A172 (cell line): ENCODE measurements at places on chromosomes 2 and 18.

DNA sequence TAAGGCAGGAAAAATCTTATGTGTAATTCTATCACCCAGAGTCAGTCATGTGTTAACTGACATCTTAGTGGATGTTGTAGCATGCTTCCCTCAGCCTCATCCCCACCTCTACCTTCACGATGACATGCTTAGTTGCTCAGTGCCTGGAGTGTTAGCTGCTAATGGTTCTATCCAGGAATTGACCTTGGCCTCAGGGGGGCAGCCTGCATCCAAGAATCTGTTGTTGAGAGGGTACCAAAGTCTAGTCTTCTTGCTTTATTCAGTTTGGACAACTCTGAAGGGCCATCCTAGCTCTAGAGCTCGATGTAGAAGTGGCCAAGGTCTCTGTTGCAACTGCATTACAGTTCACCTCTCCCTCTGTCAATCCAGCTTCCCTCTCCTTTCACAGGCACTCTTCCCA lies 61.2 kb downstream of the ACYP2 start:
- DNase-seq, result peak; percentile 51

DNA sequence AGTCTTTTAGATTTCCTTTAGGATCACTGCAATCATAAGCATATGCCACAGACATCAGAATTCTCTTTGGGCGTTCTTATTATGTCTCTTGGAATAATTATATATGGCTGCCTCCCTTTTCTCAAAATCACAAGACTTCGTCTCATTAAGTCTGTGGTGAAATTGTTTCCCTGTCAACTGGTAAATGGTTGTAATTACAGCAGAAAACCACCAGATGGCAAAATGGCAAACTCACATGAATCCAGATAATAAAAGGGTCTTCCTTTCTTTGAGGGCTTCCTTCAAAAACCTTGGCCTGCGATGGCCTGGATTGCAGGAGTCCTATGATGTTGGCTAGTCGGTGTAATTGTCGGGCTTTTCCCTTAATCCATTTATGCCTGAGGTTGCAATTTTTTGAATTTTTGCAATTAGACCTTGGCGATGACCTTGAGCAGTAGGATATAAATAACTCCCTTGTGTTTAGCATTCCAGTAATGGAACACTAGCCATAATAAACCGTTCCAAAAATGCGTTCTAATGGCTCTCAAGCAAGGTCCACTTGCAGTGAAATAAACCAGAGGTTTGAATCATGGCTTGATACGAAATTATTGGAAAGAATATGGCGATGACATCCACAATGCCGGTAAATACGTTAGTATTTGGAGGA lies 656.4 kb downstream of the MBD2 start:
- DNase-seq, result peak; percentile 4

- DNase-seq, result no peak
These were observed 44.4 kb downstream of the FBLN7 start for GRCh38 chr2:112182581-112183034.

DNA sequence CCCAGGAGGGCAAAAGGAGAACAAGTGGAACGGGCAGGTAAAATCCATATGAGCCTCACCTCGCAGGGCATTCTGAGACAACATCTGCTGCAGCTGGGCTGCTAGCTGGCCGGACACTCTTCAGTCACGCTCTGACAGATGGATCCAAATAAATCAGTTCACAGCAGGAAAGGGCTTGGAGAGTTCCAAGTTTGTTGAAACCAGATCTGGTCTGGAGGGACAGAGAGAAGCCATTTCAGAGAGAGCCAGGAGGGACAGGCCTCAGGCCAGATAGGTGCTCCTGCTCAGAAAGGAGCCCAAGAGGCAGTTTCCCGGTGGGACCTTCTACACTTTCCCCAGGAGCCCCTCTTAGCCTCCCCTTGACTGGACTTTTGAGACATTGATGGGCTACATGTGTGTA lies 28.2 kb upstream of the TNP1 start:
- DNase-seq, result no peak

GRCh38 chr2:79686884-79687283 lies 174.0 kb downstream of the CTNNA2 start:
- DNase-seq, result no peak

DNA sequence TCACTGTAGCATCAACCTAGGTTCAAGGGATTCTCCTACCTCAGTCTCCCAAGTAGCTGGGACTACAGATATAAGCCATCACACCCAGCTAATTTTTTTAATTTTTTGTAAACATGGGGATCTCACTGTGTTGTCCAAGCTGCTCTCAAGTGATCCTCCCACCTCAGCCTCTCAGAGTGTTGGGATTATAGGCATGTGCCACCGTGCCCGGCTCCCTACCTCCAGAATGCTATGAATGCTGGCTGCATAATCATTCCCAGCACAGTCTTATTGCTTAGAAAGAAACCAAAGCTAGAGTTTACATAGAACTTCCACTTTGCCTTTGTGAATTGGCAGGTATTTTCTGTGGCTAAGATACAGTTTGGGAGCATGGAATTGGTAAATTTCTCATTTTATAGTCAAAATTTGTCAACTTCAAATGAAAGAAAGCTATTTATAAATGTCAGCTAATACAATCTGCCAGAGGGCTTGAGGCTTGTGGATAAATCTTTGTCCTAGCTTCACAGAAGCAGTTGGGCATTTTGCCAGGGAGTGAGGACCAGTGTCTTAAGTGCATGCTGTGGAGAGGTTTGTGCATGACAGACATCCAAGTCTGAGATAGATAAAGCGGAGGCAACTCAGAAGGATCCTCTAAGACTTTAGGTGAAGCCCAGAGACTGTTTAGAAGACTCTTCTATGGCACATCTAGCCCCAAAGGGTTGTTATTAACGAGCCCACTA lies 175.4 kb downstream of the ANTXR1 start:
- no peak for DNase-seq

DNA sequence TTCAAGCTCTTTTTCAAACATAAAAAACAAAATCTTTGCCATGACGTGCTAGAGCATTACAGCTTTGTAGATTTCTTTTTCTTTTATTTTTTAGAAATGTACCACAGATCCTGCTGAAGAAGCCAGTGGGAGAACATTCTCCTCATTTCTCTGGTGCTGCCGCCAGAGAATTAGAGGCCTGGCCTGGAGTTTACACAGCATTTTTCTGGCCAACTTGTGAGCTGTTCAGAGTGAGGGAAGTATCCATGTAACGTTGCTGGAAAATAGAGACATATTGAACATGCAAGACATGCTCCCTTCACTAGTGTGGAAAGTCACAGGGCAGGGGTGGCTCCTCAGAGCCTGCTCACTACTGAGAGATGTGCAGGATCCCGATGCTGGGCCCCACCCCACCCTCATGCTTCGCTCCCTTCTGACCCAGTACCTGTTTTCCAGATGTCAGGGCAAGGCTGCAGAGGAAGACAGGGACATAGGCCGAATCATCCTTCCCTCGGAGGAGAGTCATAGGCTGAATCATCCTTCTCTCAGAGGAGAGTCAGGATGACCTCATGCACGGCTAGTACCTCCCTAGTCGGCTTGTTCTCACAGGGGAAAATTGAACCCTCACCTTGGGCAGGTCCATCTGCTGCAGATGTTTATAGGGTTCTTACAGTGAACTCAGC lies 298.5 kb downstream of the INSIG2 start:
- DNase-seq, result peak; percentile 72

- no peak for DNase-seq
These were observed 138.0 kb upstream of the ASB18 start for GRCh38 chr2:236402033-236402790.

DNA sequence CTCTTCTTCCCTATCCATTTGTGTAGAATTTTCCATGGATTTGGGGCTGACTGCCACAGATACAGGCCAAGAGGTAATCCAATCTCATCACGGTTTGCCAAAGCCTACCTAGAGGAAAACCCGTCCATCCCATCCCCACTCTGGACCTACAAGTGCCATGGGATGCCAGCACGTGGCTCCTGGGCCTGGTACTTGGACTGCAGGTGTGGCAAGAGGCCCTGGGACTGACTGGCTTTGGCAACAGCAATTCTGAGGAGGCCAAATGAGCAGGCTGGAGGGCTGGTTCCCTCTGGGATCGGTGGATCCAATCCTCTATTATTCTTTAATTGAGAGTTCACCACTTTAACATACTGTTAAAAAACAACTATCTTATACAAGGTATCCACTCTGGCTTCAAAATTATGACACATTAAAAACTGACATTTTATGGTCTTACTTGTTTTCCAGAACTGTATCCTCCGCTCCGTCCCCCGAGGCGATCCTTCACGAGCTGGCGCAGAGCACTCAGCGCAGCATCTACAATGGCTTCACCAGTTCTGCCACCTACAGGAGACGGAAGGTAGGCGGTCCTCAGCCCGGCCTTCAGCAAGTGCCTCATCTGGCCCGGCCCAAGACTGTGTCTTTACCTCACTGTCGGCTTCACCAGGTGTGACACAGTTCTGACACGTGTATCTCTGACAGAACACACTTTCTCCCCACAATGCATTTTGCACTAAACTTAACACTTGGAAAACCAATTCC lies 19.8 kb downstream of the PDIA6 start:
- DNase-seq, result no peak

DNA sequence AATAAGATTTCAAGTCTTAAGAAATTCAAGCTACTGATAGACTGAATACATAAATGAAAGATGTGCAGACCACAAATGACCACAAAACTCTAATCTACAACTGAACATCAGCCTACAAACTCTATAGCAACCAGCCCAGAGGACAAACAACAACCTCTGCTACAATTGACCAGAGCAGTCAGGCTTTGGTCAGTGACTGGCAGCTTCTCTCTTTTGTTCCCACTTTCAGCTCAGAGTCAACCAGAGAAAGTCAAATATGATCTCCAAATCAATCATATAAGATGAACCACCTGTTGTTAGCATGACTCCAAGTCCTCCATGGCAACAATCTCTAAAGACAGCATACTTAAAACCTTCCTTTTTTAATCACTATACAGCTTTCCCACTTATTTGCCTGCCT lies 996.2 kb downstream of the SUCLG1 start:
- DNase-seq, result no peak

DNA sequence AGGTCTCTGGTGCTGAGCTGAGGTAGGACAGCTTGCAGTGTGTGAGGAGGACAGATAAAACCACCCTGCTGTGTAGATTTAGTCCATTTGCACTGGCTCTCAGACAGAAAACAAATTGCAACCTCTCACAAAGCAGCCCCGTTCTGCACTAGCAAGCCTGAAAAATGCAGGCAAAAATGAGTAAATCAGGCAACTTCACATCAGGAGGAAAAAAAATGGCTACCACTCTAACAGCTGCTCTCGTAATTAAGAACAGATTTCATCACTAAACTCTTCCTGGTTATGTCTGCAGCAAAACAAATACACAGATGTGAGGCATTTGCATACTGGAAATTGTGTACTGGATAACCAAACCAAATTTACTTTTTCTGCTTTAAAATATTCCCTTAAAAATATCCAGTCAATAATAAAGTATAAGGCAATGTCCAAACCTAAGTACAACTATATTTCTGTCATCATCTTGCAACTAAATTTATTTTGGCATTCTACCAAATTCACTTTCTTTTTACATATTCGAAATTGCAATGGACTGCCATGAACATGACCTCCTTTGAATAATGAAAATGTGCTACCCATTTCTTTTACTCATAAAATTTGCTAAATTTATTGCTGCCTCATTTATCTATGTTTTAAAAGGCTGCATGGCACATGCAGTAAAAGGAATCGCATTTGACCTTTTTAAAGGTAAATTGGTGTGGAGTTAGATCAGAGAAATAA lies 157.4 kb downstream of the AFF3 start:
- DNase-seq, result no peak

DNA sequence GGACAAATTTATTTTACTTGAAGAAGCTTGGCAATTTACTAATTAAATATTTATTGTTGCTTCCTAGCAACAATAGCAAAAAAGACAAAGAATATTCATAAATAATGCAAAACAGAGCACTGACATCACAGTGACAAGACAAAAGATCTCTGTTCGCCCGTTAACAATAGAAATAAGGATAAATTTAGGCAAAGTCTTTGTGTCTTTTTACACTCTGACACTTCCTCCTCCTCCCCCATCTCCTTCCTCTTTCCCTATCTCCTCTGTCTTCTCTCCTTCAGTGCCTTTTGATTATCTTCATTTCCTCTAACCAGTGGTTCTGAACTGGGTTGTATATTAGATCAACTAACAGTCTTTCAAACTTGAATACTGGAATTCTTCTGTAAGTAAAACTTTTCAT lies 808.4 kb downstream of the ERBB4 start:
- DNase-seq, result no peak

GRCh38 chr2:112121682-112122254 lies 16.4 kb upstream of the FBLN7 start:
- peak; percentile 53 for DNase-seq

- no peak for DNase-seq
These were observed 91.0 kb upstream of the RAB6C start for GRCh38 chr2:129888461-129888860.

DNA sequence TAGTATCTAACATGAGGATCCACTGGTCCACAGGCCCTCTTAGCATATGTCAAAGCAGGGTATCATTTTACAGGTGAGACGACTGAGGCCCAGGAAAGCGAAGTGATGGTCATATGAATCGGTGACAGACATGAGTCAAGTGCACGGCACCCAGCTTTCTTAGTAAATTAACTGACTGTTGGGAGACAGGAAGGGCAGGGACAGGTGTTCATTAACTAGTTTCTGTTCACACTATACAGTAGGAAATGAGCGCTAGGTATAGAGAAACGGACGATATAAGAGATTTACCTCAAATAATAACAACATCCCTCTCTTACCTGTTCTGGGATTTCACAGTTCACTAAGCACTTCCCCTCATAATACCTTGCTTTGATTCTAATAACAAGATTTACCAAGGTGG lies 1.7 kb upstream of the SMARCAL1 start:
- no peak for DNase-seq

DNA sequence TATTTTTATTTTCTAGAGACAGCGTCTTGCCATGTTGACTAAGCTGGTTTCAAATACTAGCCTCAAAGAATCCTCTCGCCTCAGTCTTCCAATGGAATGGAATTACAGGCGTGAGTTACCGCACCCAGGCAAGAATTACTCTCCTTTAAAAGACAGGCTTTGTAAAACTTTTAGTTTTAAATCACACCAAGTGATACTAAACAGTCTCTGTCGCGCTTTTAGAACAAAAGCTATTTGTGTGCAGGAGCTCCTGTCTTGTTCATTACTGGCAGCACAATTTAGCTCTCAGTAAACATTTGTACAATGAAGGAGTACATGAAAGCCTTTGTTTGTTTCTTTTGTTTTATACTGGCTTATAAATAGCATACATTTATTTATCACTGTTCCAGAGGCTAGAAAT lies 1719.2 kb upstream of the PIK3C3 start:
- DNase-seq, result no peak

DNA sequence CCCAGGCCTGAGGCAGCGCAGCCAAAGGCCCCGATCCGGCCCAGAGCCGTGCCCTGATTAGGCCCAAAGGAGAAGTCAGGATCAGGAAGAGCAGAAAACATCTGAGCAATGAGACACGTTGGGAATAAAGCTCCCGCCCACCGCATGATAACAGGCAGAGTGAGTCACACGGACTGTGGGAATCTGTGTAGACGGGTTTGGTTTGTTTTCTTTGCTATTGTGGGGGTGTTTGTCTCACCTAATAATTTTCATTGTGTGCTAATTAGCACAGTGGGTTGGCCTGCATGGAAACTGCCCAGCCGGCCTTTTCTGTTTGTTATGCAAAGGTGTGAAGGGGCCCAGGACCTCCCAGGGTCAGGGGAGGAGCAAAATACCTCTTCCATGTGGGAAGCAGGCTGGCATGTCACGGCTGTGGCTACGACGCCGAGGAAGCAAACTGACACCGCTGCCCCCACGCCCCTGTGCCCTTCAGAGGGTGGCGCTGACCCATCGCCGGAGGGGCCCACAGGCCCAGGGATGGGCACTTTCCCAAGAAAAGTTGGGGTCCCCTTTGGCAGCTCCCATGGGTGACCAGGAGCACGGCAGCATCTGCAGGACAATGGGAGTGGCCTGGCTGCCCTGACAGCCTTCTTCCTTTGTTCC lies 68.4 kb upstream of the CTDP1 start:
- peak; percentile 88 for DNase-seq
